ENCODE measurements at places on chromosomes 6 and 20.

GRCh38 chr6:107230024-107230423 is 114.7 kb upstream of the BEND3 start:
- DNase-seq = no peak
- no peaks in the 10 kb centered on the region for H3K36me3 ChIP-seq
- H3K4me1 ChIP-seq = no peaks in the 10 kb centered on the region
- no peaks in the 10 kb centered on the region for H3K27me3 ChIP-seq
- H3K4me3 ChIP-seq = no peak overlapping the region

- peaks cover 66% of the 10 kb centered on the region for H3K4me1 ChIP-seq
- peak overlapping the region; percentile 98 for H3K27ac ChIP-seq
- H3K4me3 ChIP-seq = peak overlapping the region; percentile 23
- H3K27me3 ChIP-seq = no peaks in the 10 kb centered on the region
These were observed 31.8 kb downstream of the SUN5 start for GRCh38 chr20:32972181-32973076.

DNA sequence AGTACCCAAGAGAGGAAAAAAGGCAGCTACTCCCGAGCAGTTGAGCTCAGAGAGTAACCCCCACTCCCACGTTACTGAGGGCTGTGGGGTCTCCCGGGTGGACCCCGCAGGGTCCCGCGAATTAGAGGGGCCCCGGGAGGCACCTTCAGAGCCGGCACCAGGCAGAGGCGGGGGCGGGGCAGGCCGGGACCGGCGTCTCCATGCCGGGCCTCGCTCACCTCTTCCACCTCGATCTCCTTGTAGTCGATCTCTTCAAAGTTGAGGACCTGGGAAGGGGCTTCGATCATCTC is 381 bp downstream of the MAP3K7 start:
- peaks cover 8% of the 10 kb centered on the region for H3K4me1 ChIP-seq
- H3K27ac ChIP-seq = peak overlapping the region; percentile 98
- H3K36me3 ChIP-seq = no peaks in the 10 kb centered on the region
- peak overlapping the region; percentile 91 for H3K4me3 ChIP-seq
- no peaks in the 10 kb centered on the region for H3K27me3 ChIP-seq
- DNase-seq = no peak

DNA sequence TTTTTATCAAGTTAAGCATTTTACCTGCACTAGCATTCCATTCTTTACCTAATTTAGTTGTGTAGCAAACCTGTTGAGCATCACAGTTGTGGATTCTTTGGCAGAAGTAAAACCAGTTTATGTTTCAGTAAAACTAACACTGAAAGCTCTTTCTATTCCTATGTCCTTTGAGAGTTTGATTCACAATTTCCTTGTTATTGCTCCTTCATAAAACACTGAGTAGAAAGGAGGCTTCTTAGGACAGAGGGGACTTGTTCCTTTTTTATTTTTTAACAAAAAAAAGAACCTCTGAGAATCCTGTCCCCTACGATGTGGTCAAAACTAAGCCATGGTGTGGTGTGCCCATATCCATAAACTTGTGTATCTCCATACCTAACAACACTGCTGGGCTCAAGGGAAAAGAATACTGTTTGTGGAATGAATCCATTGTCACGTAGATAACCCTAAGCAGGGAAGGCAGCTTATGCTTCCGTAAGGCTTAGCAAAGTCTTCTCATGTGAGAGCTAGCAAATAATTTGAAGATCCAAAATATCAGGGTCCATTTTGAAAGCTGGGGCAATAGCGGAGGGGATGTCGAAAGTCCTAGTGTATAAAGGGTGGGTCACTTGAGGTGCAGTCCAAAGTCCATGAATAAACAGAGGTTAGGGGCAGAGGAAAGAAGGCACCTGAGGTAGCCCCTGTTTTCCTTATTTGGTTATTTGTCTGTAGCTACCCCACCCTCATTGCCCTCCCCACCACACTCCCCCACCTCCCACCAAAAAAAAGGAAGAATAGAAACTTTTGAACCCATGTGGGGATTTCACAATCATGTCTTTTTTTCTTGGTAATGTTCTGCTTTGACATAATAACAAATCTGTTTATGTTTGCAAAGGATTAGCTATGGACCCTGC is 71.0 kb downstream of the PLAGL1 start:
- peaks cover 4% of the 10 kb centered on the region for H3K4me1 ChIP-seq
- no peak for DNase-seq

DNA sequence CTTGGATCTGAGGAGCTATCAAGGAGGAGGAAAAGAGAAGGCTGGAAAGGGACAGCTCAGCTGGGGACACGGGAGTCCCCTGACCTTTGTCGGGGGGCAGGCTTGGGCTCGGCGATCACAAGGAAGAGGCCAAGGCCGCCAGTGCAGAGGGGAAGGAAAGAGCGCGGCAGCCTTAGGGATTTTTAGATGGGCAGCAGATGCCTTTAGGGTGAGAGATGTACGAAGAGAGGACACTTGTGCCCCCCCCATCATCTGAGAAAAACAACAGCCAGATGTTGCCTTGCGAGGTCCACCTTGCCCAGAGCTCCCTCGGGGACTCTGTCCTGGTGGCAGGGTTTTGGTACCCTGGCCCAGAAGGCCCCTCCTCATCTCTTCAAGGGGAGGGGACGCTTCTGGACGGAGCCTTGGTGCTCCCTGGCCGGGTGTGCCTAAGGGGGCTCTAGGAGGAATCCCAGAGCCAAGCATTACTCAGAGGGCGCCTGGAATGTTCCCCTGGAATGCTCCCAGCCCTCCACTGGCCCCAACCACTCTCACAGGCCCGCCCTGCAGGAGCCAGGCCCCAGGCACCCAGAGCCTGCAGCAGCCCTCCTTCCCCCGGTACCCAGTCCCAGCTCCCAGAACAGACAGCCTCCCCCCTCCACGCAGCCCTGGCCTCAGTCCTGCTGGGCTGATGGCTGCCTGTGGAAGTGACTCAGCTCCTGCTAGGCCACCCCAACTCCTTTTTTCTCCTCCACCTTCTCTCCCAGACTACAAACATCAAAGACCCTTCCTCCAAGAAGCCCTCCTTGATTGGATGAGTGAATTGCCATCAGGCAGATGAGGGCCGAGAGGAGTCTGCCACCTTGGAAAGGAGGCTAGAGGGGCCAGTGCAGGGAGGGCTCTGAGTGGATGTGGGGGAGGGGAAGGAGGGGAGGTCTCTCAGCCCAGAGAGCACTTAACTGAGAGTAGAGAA is 1.8 kb downstream of the ADAM33 start:
- no peak overlapping the region for H3K27ac ChIP-seq
- H3K4me3 ChIP-seq = no peak overlapping the region
- H3K4me1 ChIP-seq = no peaks in the 10 kb centered on the region
- no peaks in the 10 kb centered on the region for H3K36me3 ChIP-seq
- peaks cover 75% of the 10 kb centered on the region for H3K27me3 ChIP-seq
- no peak for DNase-seq

DNA sequence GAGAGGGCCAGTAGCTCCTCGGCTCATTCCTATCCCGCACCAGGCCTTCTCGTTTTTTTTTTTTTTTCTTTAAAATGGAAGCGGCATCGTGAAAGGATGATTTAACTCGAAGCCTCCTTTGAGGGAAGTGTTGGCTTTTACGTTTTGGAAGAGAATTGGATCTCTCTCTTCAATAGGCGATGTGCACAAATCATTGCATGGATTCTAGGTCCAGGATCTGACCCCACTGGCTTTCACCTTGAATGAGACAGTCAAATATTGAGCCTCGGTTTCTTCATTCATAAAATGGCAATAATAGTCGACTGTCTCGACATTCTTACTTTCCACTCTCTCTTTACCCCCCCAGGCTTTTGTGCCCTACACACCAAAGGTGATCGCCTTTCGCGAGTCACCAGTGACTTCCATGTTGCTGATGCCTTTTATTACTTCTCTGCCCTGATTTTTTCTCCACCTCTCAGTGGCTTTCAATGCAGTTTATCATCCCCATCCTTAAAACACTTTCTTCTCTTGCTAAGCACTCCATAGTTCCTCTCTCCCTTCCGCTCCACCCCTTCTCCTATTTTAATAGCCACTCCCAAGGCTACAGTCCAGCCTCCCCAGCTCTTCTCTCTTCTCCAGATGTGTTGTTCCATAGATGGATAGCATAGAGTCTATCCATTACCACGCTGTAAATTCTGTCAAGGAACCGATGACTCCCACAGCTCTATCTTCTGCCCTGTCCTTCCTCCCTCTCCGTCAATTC is 473 bp upstream of the DTNBP1 start:
- H3K36me3 ChIP-seq = no peaks in the 10 kb centered on the region
- H3K27me3 ChIP-seq = no peaks in the 10 kb centered on the region
- H3K27ac ChIP-seq = no peak overlapping the region
- peak overlapping the region; percentile 62 for H3K4me3 ChIP-seq

Measured in T-cell (primary cell).